Aortic smooth muscle cell (primary cell): ENCODE measurements at places on chromosomes 6 and 20. TPM values are rescaled to one million over a fixed set of nuclear protein-coding genes. Genes with fewer than 3 reads are reported as not detected.

The TNFAIP3 gene
- total RNA-seq: 11.7 and 23.4 TPM in 2 replicates

The SMAP1 gene
- 15.5 and 23.5 TPM in 2 replicates for total RNA-seq

The SEL1L2 gene
- total RNA-seq: not detected in 2 replicates

The PHF1 gene
- total RNA-seq: 20.1 and 21.9 TPM in 2 replicates

The CRIP3 gene
- 0.13 and 0.19 TPM in 2 replicates for total RNA-seq
